Cardiac septum (tissue), 1 donor: ENCODE measurements at places on chromosomes 5 and 9. TPM values are rescaled to one million over a fixed set of nuclear protein-coding genes. Genes with fewer than 3 reads are reported as not detected.
A peak's percentile ranks its signal among the peaks of the same experiment; 100 is the strongest.

- no peak for DNase-seq
These were observed 145.0 kb upstream of the TNC start for GRCh38 chr9:115262952-115263351.

GRCh38 chr9:5438301-5439162 lies 807 bp upstream of the PLGRKT start:
- no peak for DNase-seq

- DNase-seq, result peak; percentile 29
These were observed 151.8 kb downstream of the OLFM1 start for GRCh38 chr9:135239100-135239768.

DNA sequence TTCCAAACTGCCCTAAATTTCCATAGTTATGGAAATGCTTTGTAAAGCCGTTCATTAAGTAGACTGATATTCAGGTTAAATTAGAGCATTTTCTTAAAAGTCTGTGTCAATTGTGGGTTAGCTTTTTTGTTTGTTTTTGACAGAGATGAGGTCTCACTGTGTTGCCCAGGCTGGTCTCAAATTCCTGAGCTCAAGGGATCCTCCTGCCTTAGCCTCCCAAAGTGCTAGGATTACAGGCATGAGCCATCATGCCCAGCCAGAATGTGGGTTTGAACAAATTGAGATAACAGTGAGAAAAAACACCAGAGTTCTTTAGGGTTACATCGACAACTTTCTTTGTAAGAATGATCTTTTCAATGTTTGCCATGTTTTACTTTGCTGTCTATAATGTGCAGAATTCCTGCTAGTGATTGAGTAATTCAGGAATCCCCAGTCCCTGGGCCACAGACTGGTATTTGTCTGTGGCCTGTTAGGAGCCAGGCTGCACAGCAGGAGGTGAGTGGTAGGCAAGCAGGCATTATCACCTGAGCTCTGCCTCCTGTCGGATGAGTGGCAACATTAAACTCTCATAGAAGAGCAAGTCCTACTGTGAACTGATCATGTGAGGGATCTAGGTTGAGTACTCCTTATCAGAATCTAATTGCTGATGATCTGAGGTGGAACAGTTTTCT lies 80.5 kb downstream of the RAI14 start:
- no peak for DNase-seq

- no peak for DNase-seq
These were observed 409.5 kb downstream of the ARHGEF28 start for GRCh38 chr5:74035521-74035937.

DNA sequence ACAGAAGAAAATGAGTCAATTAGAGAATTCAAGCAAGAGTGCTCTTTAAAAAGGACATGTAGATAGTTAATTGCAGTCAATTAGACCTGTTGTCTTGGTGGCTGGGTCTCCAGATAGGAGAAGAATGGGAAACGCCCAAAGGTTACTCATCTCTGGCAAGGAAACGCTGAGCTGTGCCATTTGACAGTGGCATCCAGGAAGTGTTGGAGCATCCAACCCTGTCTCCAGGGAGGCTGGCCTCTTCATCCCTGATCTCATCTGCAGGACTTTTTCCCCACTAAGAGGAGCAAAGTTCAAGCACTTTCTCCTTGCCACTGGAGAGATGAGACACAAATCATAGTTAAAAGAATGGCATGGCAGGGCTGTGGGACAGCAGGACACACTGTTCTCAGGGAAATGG lies 111.7 kb upstream of the MSX2 start:
- DNase-seq, result no peak

DNA sequence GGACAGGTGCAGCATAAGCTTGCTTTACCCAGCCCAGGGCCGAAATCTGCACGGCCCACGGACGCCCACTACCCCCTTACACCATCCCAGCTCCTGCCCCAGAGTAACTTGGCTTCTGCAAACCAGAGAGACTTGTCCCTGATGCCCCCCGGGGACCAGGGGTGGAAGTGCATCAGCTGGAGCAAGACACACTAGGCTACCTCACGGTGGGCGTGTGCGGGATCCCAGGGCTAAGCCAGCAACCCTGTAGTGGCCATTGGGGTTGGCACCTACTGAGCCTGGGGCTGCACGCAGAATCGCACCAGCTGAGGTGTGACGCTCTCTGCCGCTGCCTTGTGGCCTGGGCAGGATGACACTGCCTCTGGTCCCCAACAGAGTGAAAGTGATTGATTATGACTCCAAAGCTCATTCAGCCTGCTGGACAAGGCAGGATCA lies 6.1 kb upstream of the ZNF79 start:
- DNase-seq, result no peak

The FCN2 gene
- not detected for total RNA-seq

- DNase-seq, result no peak
These were observed 8.9 kb downstream of the SRP19 start for GRCh38 chr5:112869948-112870347.

DNA sequence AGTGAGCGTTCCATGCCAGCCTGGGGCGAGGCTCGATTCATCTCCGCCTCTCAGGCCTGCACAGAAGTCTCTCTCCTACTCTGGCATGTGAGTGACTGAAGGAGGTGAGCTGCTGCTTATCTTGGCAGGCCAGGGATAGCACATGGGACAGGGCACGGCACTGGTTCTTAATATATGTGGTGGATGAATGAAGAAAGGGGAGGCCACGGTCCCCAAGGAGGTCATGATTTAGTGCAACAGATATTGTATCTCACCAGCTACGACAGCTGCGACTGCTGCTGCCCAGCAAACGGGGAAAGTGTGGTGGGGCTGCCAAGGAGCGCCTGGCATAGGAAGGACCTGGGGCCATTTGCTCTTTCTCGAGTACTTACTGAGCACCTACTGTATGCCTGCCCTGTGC lies 19.3 kb upstream of the MAPK9 start:
- DNase-seq, result no peak

DNA sequence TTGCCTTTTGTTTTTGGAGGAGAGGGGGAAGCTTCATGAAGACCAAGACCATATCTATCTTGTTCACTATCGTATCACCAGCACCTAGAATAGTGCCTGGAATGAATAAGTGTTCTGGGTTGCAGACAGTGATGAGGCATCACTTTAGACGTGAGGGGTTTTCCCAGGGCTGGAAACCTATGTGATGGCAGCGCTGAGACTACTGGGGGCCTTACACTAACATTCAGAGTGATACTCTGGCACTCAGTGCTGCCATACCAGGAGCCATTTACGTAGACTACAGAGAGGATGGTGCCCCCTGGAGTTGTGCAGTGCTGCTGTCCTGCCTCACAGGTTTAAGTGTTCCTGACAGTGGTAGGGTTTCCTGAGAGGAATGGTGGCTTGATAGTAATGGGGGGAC lies 6.9 kb downstream of the CCL19 start:
- peak; percentile 54 for DNase-seq

GRCh38 chr5:72036951-72037350 lies 70.3 kb upstream of the MAP1B start:
- no peak for DNase-seq

- DNase-seq, result no peak
These were observed 134.2 kb upstream of the RGMB start for GRCh38 chr5:98639274-98639673.

The TMEM215 gene
- total RNA-seq, result not detected

The CDH6 gene
- total RNA-seq, result 4.0 TPM

DNA sequence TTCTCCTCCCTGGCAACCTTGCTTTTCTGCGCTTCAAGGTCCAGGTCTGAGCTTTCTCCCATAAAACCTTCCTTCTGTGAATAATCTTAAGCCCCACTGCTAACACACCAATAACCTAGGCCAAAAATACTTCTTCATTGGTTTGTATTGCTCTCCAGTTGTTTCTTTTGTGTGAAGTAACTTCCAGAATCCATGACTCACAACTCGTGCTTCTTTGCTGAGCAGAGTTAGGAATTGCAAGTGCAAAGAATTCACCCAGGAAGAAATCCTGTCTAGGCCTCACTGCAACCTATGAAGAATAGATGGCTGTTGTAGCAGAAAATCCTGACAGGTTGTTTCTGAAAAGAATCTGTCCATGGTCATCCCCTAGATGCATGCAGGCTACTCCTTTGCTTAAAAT lies 295.7 kb downstream of the MED10 start:
- no peak for DNase-seq

- DNase-seq, result no peak
These were observed 710 bp downstream of the WNK2 start for GRCh38 chr9:93184432-93185265.

The COQ4 gene
- 25.9 TPM for total RNA-seq

DNA sequence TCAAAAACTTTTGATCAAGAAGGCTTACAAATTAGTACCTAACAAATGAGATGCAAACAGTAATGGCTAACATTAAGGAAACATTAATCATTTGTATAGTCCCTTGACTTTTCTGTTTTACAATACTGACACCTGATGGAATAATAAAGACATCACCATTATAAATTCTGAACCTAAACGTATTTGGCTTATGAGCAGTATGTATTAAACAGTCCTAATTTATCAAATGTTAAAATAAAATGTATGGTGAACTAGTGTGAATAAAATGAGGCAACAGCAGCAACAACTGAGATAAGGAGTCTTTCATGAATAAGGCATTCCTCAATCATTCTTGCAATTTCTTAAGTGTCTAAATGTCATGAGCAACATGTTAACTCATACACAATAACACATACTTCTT lies 6.0 kb downstream of the PUM3 start:
- no peak for DNase-seq

The PCDHB14 gene
- 4.4 TPM for total RNA-seq

The HACD4 gene
- total RNA-seq, result 0.65 TPM

The CCDC183 gene
- 1.6 TPM for total RNA-seq

- DNase-seq, result no peak
These were observed 52.3 kb upstream of the TBCA start for GRCh38 chr5:77828445-77828844.

DNA sequence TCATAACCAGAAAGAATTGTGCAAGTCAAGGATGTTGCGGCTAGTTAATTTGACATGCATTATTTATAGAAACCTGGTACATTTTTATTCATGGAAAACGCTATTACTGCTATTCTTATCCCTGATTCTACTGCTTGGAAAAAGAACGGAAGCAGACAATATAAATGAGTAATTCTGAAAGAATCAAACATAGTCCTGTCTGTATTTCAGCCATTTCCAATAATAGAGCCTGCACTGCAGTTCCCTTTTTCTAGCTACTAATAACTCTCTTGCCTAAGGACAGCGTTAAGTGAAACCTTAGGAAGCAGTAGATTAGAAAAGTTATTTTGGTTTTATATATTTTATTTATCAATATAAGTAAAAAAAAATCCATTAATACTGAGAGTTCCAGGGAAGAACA lies 414.9 kb downstream of the CYLC2 start:
- no peak for DNase-seq

GRCh38 chr5:139263536-139263935 lies 30.0 kb upstream of the MATR3 start:
- DNase-seq, result peak; percentile 31

DNA sequence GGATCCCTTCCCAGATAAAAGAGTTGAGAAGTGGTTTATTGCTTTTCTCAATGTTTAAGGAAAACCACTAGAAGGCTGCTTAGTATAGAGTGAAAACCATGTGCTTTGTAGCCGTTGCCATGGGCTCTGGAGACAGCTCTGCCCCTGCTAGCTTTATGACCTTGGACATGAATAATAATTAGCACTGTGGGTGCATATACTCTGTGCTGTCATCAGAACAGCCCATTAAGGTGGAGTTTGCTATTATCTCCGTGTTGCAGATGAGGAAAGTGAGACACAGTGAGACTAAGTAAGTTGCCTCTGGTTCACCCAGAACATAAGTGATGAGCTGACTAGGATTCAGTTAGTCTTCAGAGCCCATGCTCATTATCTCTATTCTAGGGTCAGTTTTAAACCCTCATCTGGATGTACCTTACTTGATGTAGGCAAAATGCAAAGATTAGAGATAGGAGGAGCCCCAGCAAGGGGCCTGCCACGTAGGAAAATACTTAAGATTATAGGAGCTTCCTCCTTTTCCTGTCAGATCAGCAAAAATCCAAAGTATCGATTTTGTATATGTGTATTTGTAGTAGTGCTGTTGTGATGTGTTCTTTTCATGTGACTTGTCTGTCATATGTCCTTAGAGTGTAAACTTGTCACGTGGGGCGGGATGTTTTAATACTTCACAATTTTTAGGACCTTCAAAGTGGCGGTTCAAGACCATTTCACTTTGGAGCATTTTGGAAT lies 102.5 kb downstream of the TLE4 start:
- no peak for DNase-seq

The ENC1 gene
- 6.6 TPM for total RNA-seq

- no peak for DNase-seq
These were observed 207.7 kb downstream of the FRMD3 start for GRCh38 chr9:83330207-83331196.

The ERAP2 gene
- 4.8 TPM for total RNA-seq

DNA sequence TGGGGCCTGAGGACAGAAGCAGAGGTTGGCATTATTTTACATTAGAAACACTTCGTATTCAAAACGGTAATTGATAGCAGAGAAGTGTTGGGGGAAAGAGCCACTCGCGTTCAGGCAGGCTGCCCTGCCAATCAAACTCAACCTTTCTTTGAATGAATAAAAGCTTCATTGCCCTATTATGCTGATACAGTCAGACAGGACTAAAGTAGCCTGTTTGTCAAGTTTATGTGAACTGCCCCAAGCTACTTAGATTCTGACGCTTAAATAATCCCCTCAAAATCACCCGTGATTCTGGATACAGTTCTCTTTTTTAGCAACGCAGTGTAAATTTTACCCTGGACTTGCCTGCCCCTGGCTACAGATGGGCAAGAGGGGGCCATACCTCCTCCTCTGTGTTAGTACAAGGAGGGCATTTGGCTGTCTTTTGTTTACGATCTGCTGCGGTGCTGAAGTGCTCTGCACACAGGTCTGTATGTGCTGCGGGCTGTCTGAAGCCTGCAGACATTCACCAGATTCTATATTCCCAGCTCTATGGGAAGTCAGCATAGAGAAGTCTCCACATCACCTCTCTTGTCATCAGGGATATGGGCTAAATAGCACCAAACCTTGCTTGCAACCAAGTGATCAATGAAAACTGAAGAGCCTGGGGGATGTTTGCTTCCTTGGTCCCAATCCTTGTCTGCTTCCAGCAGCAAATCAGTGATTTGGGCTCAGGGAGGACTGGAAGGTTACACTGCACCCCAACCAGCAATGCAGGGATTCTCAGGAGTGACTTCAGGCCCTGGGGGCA lies 218.4 kb downstream of the EBF1 start:
- DNase-seq, result no peak

DNA sequence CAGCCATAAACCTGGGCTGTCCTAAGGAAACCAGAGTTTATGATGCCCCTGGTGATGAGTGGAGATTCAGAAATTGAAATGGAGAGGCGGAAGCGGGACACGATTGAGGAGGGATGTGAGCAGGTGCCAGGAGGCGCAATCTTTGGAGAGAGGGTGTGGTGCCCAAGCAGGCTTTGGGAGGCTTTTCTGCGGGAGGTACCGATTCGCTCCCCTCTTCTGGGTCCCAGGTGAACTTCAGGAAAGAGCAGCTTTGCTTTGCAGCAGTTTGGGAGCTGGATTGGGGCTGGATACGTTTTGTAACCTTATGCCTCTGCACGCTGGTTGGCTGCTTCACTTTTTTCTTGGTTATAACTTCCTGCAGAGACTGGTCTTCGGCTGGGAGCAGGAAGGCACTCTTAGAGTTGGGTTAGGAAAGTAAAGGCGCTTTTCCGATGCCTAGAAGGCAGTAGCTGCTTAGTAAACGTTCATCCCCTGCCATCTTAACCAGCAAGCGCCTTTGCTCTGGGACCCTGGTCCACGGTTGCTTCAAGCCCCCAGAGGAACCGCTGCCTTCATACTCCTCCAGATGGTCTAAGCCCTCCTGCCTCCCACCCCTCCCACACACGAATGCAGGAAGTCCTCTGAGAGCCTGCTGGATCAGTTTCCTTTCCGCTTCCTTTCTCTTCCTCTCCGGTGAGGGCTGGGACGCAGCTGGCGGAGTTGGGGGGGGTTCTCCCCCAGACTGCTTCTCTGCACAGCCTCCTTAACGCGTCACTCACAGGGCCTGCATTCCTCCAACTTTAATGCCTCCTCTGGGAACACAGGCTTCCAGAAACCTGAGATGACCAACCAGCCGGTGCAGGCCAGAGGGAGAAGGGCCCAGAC lies 15.2 kb upstream of the NEK6 start:
- DNase-seq, result no peak
